GM20000 (cell line): ENCODE measurements at places on chromosomes 2 and 18.

DNA sequence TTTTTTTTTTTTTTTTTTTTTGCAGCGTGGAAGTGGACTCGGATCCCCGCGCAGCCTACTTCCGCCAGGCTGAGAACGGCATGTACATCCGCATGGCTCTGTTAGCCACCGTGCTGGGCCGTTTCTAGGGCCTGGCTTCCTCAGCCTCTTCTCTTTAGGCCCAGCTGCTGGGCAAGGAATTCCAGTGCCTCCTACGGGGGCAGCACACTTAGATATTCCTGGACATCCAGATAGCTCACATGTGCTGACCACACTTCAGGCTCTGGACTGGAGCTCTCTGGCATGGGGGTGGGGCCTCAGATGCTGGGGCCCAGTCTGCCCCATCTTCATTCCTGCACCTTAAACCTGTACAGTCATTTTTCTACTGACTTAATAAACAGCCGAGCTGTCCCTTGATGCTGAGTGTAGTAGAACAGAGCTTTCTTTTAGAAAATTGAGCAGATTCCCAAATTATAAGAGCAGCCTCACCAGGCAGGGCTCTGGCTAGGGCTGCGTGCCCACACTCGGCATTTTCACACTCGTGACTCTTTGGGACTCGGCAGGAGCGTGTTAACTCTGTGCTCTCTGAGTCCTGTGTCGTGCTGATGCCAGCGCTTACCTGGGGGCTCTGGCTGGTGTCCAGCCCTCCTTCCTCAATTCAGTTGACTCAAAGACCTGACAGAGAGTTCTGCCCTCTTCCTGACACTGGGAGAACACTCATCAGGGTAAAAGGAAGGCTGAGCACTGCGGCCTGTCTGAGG is 19.3 kb downstream of the SLC30A3 start:
- DNase-seq, result no peak

GRCh38 chr18:13048061-13048595 is 57.0 kb downstream of the CEP192 start:
- DNase-seq, result no peak

DNA sequence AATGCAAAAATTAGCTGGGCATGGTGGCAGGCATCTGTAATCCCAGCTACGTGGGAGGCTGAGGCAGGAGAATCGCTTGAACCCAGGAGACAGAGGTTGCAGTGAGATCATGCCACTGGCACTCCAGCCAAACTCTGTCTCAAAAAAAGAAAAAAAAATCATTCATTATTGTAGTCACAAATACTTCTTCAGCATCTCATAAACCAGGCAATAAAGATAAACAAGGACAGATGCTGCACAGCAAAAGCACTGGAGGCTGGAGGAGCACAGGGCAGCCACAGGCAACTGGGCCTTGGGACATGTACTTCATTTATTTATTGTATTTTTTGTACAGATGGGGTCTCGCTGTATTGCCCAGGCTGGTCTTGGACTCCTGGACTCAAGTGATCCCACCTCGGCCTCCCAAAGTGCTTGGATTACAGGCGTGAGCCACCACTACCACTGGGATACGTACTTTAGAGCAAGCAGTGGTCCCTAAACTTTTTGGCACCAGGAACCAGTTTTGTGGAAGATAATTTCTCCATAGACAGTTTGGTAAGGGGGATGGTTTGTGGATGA is 16.8 kb upstream of the MAT2A start:
- DNase-seq, result no peak

DNA sequence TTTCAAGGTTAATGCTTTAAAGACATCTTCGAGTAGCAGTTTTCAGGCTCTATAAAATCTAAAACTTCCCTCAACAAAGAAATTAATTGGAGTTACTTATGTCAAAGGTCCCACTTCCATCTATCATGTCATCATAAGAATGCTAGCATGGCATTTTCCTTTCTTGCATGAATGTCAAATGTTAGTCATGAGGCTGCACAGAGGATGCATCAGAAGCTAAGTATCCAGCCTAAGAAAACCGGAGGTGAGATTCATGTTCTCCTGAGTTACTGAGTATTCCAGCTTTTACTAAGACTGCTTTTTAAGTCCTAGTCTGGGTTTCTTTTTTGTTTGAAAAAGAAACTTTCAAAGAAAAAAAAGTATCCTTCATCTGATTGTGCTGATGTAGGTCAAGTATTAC is 130.6 kb upstream of the CDH19 start:
- no peak for DNase-seq

- DNase-seq, result no peak
These were observed 27.2 kb downstream of the ATP8B1 start for GRCh38 chr18:57775937-57776336.

DNA sequence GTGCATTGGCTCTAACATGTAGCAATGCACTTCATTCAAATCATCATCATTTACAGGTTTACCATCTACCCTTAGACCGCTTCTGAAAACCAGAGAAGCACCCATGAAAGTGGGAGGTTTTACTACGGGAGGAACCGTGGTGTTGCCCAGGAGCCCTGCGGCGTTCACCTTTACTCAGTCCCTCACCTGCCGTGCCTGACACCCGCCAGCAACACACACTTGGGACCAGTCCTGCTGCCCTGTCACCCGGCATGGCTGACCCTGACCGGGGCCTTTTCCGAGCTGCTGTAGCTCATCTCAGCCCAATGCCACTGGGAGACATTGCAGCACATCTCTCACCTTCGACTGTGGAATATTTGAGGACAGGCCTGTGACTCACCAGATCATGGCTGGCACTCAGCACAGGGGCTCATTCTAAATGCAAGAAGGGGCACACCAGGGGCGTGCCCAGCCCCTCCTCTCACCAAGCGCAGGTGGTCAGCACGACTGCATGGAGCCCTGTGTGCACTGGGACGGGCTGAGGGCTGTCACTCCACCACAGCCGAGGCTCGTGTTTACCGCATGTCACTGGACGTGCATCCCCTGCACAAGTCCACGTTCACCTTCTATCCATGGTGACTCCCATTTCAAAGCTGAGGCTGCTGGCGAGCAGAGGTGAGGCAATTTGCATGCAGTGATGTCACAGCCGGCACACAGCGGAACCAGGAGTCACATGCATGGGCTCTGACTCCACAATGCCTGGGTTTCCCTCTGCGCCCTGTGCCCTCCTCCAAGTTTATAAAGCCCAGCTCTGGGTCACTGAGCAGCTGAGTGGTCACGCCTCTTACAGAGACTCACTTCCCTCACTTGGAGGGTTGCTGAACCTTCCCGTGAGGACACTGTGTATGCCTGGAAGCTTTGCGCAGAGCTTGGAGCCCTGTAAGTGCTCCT is 76.7 kb upstream of the SNTG2 start:
- DNase-seq, result no peak

- no peak for DNase-seq
These were observed 40.7 kb downstream of the CTDP1 start for GRCh38 chr18:79720359-79720733.

- DNase-seq, result no peak
These were observed 1191.0 kb upstream of the LRRTM1 start for GRCh38 chr2:81495556-81495955.

DNA sequence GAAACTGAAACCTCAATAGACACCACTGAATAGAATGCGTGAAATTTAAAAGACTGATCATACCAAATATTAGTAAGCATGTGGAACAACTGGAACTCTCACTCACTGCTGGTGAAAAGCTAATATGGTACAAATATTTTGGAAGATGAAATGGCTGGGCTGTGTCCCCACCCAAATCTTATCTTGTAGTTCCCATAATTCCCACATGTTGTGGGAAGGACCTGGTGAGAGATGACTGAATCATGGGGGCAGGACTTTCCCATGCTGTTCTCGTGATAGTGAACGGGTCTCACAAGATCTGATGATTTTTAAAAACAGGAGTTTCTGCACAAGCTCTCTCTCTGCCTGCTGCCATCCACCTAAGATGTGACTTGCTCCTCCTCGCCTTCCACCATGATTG is 32.0 kb upstream of the MYCN start:
- DNase-seq, result no peak

DNA sequence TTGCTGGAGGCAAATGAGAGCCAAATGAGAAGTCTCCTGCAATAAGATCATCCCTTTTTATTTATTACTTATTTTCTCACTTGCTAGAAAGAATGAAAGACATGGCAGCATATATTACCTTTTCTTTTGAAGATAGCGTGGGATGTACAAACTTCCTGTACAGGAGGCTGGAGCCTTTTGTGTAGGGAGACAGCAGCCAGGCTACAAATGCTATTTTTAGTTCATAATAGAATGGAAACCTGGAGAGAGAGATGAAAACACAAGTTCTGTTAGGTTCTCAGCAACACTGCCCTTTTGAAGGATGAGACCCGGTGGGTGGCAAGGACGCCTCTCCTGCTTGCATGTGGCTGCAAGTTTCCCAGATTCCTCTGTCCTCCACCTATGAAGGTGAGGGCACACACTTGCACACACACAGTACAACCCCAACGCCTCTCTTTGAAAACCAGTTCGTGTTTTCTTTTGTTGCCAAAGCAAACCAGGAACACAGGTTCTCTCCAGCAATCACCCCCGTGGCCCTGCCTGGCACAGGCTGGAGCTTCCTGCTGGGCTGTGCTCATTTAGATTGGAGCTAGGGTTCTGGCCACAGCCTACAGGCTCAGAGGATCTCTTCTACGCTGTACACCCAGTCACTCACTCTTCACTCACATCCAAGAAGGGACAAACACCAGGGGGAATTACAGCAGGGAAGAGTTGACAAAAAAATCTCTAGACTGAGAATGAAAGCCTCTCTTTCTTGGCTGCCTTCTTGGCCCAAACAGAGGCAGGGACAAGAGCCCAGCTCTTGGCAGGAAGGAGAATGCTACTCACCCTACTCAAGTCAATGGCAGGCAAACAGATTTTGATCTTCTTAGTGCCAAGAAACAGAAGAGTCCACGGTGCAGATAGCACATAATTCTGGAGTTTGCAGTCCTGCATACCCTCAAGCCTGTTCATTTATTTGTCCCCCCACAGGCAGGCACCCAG is 55.6 kb downstream of the MRPL35 start:
- DNase-seq, result no peak

DNA sequence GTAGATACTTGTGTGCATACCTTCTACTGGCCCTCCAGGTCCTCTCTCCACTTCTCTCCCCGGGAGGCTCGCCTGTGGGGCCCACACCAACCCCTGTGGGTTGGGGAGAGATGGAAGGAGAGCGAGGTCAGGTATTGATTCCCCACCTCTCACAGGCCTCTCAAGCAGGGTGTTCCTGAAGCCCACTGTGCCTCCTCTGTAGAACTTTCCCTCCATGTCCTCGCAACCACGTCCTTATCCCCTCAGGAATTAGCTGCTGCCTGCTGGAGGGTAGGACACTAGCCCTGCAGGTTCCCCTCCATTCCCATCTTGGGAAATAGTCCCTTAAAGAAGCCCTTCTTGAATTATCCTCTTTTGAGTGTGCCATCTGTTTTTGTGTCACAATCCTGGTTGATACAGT is 38.9 kb upstream of the KLF11 start:
- no peak for DNase-seq

GRCh38 chr2:168320267-168320666 is 72.9 kb upstream of the STK39 start:
- DNase-seq, result no peak

GRCh38 chr18:830315-830901 is 18.4 kb upstream of the YES1 start:
- DNase-seq, result peak; percentile 17

- no peak for DNase-seq
These were observed 14.1 kb downstream of the MGAT4A start for GRCh38 chr2:98716786-98717185.

- no peak for DNase-seq
These were observed 34.0 kb upstream of the ERMN start for GRCh38 chr2:157359628-157360027.

DNA sequence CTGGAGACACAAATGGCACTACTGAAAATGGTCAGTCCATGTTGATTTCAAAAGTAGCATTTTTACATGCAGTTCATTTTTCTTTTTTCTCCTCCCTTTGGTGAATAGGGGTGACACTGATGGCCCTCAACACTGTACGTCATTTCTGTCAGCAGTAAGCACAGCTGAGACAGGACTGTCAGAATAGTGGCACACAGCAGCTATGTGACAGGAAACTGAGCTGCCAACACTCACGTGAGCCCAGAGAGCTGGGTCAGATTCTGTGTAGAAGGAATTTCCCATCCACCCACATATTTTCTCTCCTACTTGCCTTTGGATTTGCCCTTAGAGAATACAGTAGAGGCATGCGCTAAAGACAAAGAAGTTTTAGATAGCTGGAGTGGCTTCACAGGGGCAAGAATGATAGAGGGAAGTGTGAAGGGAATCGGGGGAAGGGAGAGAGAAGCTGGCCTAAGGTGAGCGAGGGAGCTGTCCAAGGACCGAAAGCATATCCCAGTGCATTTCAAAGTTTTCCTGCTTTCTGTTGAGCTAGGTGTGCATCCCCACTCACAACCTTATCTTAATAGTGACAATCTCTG is 476.6 kb downstream of the CNTNAP5 start:
- DNase-seq, result no peak

DNA sequence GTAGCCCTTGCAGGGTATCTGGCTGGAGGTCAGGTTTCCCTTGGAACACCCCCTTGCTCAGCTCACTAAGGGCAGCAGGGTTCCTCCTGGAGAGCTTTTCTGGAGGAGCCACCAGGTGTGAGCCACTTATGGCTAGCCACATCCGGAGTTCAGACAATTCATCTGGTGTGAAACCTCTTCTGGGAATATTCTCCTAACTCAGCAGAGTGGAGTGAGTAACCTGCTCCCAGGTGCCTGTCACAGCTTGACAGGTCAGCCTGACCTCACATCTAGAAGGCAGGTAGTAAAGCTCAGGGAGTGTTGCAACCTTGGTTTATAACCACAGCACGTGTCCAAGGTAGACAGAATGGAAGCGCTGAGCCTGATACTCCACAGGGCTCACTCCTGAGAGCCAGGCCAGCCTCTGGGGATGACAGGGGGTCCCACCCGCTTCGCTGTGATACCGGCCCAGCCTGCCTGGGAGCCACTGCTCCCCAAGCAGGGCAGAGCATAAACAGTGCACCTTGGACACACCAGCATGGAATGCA is 62.6 kb upstream of the TGFA start:
- DNase-seq, result no peak

GRCh38 chr18:34224423-34225217 is at the start of gene NOL4:
Gene NOL4 (minus strand): TSS chr18:34224913. CDS start chr18:34223253, 1,660 bp downstream.
- peak; percentile 52 for DNase-seq

DNA sequence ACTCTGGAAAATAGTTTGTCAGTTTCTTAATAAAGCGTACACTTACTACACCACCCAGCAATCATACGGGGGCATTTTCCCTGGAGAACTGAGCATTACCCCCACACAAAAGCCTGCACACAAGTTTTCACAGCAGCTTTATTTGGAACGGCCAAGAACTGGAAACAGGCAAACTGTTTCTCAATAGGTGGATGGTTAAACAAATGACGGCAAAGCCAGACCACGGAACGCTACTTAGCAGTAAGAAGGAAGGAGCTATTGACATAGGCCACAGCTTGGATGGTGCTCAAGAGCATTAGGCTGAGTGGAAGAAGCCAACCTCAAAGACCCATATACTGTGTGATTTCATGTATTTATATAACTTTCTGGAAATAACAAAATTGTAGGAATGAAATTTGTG is 9.0 kb downstream of the MALL start:
- DNase-seq, result no peak

GRCh38 chr2:160140471-160140870 is 59.6 kb downstream of the ITGB6 start:
- no peak for DNase-seq

- no peak for DNase-seq
These were observed 69.1 kb upstream of the AFF3 start for GRCh38 chr2:100211521-100211920.
